SW 1271 (cell line): ENCODE measurements at places on chromosomes 4 and X.

DNA sequence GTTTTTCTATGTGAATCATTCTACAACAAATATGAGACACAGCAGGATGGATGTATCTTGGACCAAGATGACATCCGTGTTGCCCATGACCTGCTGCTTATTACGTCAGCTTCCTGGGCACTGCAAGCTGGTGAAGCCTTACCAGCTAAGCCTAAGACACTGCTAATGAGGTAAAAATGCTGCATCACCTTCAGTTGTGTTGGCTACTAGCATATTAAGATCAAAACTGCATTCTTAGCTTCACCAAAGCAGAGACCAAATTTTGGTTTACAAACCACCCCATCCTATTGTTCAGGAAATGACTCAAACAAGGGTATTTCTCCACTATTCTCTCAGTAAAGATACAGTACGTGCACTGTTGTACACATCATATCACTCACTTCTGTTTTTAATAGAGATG lies 50.3 kb downstream of the MAML3 start:
- DNase-seq, result no peak

DNA sequence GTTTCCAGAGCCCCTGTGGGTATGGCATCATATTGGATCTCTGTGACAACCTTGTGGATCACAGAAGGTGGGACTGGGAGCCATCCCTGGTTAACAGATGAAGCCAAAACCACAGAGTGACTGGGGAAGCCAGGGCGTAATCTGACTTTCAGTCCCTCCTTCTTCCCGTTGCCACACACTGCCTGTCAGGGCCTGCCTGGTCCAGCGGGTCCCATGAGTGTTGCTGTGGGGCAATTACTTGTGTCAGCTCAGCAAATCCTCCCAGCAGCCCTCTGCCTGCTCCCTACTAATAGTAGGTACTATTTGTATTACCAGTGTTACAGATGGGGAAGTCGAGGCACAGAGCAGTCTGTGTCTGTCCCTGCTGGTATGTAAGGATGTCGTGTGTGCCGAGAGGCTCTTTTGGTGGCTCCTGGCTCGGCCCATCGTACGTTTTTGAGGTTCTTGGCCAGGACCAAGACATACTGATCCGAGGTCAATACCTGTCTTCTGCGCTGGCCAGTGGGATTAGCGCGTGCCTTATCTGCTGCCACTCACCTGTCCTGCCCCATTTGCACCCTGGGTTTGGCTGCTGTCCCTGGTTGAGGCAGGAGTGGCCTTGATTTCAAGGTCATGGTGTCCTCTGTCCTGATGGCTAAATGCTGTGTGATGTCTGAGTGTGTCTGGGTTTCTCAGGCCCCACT lies 5.7 kb downstream of the NSG1 start:
- no peak for DNase-seq

GRCh38 chr4:142497606-142498005 lies 348.5 kb downstream of the INPP4B start:
- DNase-seq, result no peak

- no peak for DNase-seq
Observed at GRCh38 chrX:136762820-136763452, 17.8 kb downstream of the ARHGEF6 start.

DNA sequence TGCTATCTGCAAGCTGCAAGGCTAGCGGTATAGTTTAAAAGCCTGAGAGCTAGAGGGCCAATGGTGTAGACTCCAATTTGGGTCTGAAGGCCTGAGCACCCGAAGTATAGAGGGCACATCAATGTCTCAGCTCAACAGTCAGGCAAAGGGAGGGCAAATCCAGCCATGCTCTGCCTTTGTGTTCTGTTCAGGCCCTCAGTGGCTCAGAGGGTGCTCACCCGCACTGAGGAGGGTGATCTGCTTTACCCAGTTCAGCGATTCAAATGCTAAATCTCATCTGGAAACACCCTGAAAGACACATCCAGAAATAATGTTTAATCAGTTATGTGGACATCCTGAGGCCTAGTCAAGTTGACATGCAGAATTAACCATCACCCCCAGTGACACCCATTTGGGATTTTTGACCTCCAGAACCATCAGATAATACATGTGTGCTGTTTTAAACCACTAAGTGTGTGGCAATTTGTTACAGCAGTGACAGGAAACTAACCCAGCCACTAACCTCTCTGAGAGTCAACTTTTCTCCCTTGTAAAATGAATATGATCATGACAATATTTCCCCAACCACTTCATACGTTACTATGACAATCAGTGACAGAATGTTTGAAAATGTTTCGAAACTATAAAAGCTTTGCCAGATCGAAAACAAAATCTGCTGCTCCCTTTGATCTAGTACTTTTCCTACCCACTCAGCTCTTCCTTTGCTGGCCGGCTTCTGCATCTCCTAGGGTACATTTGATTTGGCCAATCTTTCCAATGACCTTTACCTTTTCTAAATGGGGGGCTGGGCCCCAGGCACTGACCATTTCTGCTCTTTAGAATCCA lies 8.4 kb upstream of the TBL1X start:
- no peak for DNase-seq

DNA sequence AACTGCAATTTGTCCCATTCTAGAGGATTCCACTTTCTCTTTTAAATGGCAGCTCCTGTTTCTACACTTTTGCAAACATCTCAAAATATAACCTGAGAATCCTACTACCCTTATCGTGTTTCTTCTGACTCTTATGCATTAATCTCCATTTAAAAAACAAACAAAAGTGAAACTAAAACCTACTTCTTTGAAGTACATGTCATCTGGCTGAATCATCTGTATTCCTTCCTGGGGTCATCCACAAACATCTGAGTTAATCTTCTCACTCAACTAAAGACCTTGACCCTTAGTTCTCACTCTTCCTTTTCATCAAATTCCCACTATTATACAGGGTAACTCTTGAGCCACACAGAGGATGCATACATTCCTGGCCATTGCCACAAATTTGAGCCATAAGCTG lies 584.8 kb downstream of the PPARGC1A start:
- DNase-seq, result peak; percentile 17

GRCh38 chr4:31877429-31877828 lies 1157.3 kb downstream of the PCDH7 start:
- no peak for DNase-seq

- DNase-seq, result no peak
Observed at GRCh38 chrX:21255032-21255618, 119.1 kb upstream of the CNKSR2 start.

- DNase-seq, result no peak
Observed at GRCh38 chrX:53263597-53264094, 17.7 kb downstream of the IQSEC2 start.

DNA sequence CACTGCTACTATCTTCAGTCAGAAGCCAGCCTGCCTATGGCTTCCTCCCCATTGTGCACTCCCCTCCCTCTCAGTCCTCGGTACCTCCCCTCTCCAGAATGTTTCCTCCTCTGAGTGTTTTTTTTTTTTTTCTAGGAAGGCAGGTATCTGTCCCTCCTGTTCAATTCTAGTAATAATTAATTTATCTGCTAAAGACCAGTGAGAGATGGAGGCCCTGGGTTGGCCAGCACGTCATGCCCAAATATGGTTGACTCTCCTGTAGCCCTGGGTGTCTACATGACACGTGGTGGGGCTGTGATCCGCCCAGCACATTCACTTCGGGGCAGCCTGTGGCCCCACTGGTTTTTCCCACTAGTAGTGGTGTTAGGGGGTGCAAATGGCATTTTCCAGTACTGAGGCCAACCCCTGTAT lies 1.8 kb downstream of the FLNA start:
- DNase-seq, result no peak

DNA sequence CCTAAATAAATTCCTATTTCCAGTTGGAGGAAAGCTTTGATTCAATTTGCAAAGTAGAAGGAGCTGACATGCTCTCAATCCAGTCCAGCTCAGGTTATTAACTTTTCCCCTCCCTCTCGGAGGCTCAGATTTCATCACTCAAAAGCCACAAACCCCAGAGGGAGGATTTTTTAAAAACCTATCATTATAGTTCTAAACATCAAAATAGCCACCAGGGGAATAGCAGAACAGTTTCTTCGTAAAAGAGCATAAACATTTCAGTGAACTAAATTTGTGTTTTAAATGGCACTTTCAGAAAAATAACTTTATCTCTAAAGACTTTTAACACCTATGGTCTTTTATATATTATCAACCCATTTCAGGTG lies 8.8 kb downstream of the GPRIN3 start:
- no peak for DNase-seq

DNA sequence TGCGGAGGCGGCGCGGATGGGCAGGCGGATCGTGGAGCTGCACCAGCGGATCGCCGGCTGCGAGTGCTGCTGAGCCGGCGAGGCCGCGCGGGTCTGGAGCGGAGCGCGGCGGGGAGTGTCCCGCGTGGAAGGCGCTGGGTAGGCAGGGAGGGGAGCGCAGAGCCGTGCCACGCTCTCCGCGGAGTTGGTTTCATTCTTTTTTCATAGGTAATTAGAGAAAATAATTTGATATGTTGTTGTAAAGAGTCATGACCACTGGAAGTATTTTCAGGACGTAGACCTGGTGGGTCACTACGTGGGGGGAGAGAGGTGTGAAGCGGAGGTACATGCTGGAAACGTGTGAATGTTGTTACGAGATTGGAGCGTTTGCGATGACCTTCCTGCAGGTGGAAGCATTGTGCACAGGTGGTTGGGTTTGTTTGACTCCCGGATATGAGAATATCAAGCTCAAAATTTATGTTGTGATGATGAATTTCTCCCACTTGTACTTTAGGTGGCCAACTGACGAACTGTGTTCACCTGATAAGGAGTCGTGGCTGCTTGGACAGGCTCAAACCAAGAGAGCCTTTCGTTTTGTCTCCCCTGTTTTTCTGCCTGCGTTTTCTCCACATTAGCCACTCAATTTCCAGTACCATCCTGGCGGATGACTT lies 19.1 kb upstream of the S100P start:
- DNase-seq, result peak; percentile 35

DNA sequence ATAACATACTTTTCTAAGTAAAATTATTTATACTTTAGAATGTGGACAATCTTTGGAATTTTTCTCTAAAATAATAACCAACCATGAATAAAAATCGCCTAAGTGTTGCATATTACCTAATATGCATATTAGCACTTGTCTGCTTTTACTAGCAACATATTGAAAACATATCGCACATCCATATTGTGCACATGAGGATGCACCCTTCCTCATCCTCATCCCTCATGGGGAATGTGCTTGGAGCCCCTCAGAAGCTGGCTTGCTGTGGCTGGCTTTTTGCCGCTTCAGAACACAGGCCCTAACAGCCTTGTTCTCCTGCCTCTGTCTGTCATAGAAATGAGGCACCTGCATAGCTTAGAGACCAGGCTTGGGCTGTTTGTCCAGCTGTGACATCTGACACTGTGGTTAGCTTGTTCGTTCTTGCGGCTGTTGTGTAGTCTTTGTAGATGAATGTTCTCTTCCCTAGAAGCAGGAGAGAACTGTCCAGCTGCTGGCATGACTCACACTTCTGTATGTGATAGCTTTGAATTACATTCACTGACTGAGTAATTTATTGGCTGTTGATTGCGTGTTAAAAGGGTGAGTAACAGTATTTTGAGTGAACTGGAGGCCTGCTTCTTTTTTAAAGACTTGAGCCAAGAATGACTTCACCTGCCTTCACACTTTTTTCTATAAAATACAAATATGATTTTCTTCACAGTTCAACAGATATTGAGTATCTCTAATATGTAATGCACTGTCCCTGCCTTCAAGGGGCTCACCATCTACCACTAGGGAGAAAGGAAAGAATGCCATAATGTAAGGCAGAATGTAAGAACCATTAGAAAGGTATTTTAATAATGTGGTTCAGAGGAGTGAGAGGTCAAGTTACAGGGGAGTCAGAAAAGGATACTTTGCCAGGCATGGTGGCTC lies 81.9 kb downstream of the HMGB2 start:
- DNase-seq, result peak; percentile 97
